Ovary (tissue), 10 donors: ENCODE measurements at places on chromosomes 6 and 20. TPM values are rescaled to one million over a fixed set of nuclear protein-coding genes. Genes with fewer than 3 reads are reported as not detected.

GRCh38 chr6:90362318-90362717, 65.7 kb upstream of the BACH2 start:
- no peaks in the 10 kb centered on the region for H3K36me3 ChIP-seq
- H3K4me3 ChIP-seq: no peak overlapping the region
- H3K4me1 ChIP-seq: no peaks in the 10 kb centered on the region
- H3K27ac ChIP-seq: no peak overlapping the region
- DNase-seq: no peak

CYP21A2 gene
- 8.9 TPM for total RNA-seq

- DNase-seq: no peak
- H3K27ac ChIP-seq: no peak overlapping the region
- H3K36me3 ChIP-seq: no peaks in the 10 kb centered on the region
Observed at GRCh38 chr6:166836785-166837718, 119.3 kb downstream of the RNASET2 start.

- DNase-seq: peak; percentile 96
- H3K4me3 ChIP-seq: peak within 1 kb of the TSS; percentile 58
- peak within 1 kb of the TSS; percentile 14 for H3K27ac ChIP-seq
- H3K27me3 ChIP-seq: no peaks in the 10 kb centered on the region
- H3K36me3 ChIP-seq: no peaks in the 10 kb centered on the region
- H3K4me1 ChIP-seq: peaks cover 2% of the 10 kb centered on the region
Observed at GRCh38 chr6:108848116-108848868, at the start of gene ARMC2. TSS of gene ARMC2 (plus strand) at chr6:108848422. CDS start at chr6:108854268, 5,846 bp downstream.

C6orf52 gene
- not detected for total RNA-seq

SLC32A1 gene
- total RNA-seq: not detected

- no peaks in the 10 kb centered on the region for H3K36me3 ChIP-seq
- H3K4me1 ChIP-seq: no peaks in the 10 kb centered on the region
- no peak for DNase-seq
Observed at GRCh38 chr6:105270511-105270910, 90.7 kb upstream of the POPDC3 start.

- H3K27me3 ChIP-seq: no peaks in the 10 kb centered on the region
- no peak overlapping the region for H3K27ac ChIP-seq
- H3K4me1 ChIP-seq: no peaks in the 10 kb centered on the region
- H3K36me3 ChIP-seq: no peaks in the 10 kb centered on the region
- DNase-seq: no peak
Observed at GRCh38 chr20:54692168-54692887, 216.9 kb downstream of the DOK5 start.

DNA sequence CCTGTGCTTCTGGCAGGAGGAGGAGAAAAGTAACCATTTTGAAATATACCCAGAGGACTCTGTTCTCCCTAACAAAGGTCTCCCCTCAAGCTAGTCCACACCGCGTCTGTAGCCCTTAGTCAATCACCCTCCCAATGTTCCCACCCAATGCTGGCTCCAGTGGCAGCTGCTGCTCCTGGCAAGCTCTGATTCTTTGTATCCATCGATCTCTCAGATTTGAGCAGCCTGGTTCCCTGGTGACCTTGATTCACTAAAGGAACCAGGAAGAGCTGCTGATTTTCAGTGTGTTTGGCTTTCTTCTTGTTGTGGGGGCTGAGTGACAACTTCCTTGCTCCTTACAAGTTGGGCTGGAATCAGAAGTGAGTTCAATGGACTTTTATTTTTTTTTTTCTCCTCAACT, 68.5 kb downstream of the FOXC1 start:
- no peaks in the 10 kb centered on the region for H3K27me3 ChIP-seq
- no peak for DNase-seq

GRCh38 chr6:46220352-46221221, 49.8 kb upstream of the ENPP5 start:
- H3K27me3 ChIP-seq: no peaks in the 10 kb centered on the region
- H3K4me3 ChIP-seq: no peak overlapping the region
- H3K36me3 ChIP-seq: no peaks in the 10 kb centered on the region
- no peaks in the 10 kb centered on the region for H3K4me1 ChIP-seq
- H3K27ac ChIP-seq: no peak overlapping the region

- no peak for DNase-seq
- no peak overlapping the region for H3K4me3 ChIP-seq
- H3K36me3 ChIP-seq: no peaks in the 10 kb centered on the region
- no peak overlapping the region for H3K27ac ChIP-seq
- no peaks in the 10 kb centered on the region for H3K27me3 ChIP-seq
Observed at GRCh38 chr20:43186312-43186711, 3.4 kb downstream of the PTPRT start.
